ENCODE measurements at places on chromosomes 6 and 20.

DNA sequence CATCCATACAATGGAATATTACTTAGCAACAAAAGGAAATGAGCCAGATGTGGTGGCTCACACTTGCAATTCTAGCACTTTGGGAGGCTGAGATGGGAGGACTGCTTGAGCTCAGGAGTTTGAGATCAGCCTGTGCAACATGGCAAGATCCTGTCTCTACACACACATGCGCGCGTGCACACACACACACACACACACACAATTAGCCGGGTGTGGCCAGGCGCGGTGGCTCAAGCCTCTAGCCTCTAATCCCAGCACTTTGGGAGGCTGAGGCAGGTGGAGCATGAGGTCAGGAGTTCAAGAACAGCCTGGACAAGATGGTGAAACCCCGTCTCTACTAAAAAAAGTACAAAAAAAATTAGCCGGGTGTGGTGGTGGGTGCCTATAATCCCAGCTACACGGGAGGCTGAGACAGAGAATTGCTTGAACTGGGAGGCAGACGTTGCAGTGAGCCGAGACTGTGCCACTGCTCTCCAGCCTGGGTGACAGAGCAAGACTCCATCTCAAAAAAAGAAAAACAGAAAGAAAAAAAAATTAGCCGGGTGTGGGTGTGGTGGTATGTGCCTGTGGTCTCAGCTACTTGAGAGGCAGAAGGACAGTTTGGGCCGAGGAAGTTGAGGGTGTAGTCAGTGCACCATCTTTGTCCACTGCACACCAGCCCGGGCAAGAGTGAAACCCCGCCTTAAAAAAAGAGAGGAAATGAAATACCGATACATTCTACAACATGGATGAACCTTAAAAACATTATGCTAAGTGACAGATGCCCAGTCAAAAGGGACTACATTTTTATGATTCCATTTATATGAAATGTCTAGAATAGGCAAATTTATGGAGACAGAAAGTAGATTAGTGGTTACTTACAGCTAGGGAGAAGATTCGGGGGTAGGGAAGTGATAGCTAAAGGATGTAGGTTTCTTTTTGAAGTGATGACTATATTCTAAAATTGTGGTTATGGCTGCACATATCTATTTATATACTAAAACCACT lies 52.5 kb downstream of the RBL1 start:
- DNase-seq, result no peak

GRCh38 chr6:34049395-34050342 lies 96.2 kb downstream of the GRM4 start:
- no peak for DNase-seq

DNA sequence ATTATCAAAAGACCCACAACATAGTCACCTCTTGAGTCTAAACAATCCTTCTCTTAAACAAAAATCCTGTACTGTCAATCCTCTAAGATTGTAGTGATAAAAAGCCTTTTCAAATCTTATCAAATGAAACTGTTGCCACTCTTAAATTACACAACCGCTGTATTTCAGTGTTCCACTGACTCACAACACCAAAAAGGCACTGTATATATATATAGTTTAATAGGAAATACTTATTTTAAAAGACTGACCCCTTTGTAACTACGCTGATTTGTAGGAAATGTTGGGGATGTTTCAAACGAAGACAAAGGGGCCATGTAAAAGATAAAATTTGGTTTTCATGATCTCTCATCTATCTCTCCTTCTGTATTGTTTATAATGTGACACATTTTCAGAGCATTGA lies 14.1 kb downstream of the CPNE1 start:
- no peak for DNase-seq

GRCh38 chr20:49775229-49775693 lies 37.4 kb upstream of the SLC9A8 start:
- peak; percentile 25 for DNase-seq

DNA sequence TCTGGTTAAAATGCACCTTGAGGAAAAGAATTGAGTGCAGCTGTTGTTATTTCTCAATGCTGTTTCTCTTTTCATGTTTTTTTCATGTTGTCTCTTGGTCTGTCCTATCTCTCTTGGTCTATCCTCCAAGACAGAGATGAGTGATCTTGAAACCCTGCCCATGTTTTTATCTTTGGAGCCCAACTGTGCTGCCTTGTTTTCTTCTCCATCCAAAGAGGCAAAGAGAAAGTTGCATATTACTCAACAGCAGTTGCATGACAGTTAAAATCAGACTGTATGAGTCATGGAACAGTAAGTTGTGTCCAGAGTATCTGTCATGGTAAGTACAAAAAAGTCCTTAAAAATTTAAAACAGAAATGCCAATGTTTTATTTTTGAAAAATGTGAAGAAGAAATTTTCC lies 26.2 kb downstream of the BCAS1 start:
- no peak for DNase-seq

GRCh38 chr20:4170621-4171537 lies 155.5 kb upstream of the RNF24 start:
- DNase-seq, result no peak

DNA sequence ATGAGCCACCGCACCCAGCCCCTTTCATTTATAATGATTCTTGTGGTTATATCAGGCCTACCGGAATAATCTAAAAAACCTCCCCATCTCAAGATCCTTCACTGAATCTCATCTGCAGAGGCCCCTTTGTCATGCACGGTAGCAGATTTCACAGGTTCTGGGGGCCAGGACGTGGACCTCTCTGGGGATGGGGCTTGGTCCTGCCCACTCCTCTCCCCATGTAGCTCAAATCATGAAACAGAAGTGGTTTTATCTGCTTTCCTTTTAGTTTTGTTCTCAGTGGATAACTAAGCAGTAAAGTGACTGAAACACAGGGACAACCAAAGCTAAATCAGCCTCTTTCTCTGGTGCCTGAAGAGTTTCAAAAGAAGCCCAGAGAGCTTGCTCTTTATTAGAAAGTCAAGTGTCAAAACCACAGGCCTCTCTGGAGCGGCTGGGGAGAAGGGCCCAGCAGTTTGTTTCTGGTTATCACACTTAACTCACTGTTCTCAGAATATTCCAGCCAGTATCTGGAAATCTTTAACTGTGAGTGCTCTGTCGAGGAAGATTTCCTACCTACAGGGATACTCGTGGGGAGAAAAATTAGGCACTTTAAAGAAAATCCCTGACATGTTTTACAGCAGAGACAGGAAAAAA lies 60.6 kb upstream of the FAM184A start:
- DNase-seq, result no peak

DNA sequence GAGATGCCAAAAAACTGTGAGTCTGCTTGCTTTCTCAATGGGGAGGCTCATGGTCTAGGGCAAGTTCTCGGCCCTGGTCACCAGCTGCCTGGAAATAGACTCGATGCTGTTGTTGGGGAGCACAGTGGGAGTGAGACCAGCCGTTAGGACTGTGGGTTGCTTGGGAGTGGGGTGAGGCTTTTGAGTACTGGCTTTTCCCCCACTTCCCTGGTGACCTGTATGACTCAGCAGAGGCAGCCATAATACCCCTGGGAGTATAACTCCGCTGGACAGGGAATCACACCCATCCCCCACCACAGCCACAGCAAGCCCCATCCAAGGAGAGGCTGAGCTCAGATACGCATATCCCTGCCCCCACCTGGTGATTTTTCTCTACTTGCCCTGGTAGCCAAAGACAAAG lies 48.9 kb upstream of the OGFRL1 start:
- DNase-seq, result no peak

DNA sequence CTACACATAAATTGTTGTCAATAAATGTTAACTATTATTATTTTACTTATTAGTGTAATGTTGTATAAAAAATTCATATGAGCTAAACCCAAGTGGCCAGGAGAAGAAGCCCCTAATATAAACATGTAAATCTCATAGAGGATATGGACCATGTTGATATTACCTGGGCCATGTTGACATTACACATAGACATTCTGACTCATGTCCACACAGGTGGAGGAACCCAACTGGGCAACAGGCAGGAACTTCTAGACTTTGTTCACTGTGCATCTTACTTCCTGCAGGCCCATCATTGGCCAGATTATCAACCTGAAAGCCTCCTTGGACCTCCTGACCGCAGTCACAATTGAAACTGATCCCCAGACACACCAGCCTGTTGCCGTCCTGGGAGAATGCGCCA lies 7.2 kb downstream of the BPIFA2 start:
- peak; percentile 18 for DNase-seq

GRCh38 chr6:50198245-50198644 lies 148.5 kb upstream of the DEFB112 start:
- DNase-seq, result no peak

- no peak for DNase-seq
Observed at GRCh38 chr6:56259234-56260077, 12.1 kb upstream of the COL21A1 start.

GRCh38 chr20:5180933-5181332 lies 54.1 kb downstream of the CDS2 start:
- DNase-seq, result no peak

- DNase-seq, result peak; percentile 59
Observed at GRCh38 chr6:98833307-98834059, 891 bp upstream of the POU3F2 start.

- no peak for DNase-seq
Observed at GRCh38 chr6:10883312-10884244, 1.7 kb upstream of the GCM2 start.

All from NCI-H774 (cell line).